Activated CD4-positive, alpha-beta T cell treated with anti-CD3 and anti-CD28 coated beads, Interleukin-2, amount 10 ng/mL, durations not matched to agents 7 days and 5 days (primary cell): ENCODE measurements at places on chromosomes 13 and 19. TPM values are rescaled to one million over a fixed set of nuclear protein-coding genes. Genes with fewer than 3 reads are reported as not detected.

Gene GPR12
- not detected for total RNA-seq

DNA sequence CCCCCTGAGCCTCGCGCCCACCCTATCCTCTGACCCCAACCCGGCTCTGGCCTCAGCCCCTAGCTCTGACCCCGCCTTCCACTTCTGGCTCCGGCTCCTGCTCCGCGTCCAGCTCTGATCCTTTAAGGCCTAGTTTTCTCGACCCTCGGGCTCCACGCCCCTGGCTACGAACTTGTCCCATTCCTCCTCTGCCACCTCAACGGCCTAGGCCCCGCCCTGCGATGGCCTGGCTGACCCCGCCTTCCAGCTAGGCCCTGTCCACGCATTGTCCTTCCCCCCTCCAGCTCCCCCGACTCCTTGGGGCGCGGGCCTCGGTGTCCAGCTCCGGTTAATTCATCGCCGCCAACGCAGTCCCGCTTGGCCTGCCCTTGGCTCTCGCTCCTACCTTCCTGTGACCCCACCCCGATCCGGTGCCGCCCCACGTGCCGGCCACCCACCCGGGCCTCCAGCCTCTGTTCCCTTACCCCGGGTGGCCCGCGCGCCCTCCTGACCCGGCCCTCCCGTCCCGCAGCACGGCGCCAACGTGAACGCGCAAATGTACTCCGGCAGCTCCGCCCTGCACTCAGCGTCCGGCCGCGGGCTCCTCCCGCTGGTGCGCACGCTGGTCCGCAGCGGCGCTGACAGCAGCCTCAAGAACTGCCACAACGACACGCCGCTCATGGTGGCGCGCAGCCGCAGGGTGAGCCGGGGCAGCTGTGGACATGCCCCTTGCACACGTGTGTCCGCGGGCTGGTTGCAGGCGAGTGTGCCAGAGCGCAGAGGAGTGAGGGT lies 9.4 kb downstream of the BCL3 start:
- no peak for DNase-seq

DNA sequence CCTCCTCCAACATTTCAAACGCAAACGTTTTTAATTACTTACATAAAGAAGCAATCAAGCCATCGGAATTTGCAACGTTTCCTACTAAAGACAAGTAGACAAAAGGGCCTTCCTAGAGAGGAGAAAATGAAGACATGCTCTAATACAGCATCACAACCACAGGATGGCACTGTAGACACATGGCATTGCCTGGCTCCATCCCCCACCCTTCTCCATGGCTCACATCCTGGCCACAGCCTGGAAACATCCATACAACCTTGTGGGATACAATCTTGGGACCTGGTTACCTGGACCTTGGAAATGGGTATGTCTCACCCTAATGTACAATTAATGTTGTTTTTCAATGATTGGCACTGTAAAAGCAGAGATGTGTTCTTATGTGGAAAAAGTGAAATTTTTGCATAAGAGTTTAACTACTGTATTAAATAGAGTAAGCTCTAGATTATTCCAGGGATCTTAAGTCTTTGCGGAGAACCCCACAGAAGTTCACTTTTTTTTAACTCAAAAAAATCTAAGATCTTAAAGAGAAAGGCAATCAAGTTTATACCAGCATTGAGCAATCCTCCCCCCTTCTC lies 21.5 kb downstream of the EBPL start:
- peak; percentile 30 for DNase-seq

Gene LRCH1
- 17.4 TPM for total RNA-seq

DNA sequence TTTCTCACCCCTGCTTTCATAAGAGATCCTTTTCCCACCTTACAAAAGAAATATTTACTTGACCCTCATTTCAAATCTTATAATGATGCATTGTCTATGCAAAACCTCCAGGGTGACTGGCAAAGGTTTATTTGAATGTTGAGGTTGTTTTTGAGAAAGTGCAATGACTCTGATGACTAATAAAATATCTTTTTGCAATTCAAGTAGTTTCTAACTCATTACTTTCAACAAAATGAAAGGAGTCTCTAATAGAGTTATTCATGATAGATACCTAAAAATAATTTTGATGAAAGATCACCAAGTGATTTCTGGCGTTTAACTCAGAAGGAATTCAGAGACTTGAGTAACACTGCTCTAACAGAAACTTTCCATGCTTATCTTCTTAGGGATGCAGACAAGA lies 144.2 kb downstream of the FOXO1 start:
- no peak for DNase-seq

DNA sequence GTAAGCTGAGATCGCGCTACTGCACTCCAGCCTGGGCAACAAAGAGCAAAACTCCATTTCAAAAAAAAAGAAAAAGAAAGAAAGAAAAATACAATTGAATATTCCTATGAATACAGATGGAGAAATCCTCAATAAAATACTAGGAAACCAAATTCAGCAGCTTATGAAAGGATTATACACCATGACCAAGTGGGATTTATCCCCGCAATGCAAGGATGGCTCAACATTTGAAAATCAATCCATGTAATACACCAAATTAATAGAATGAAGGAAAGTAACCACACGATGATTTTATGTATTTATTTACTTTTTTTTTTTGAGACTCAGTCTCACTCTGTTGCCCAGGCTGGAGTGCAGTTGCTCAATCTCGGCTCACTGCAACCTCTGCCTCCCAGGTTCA lies 19.5 kb upstream of the TM6SF2 start:
- DNase-seq: no peak

DNA sequence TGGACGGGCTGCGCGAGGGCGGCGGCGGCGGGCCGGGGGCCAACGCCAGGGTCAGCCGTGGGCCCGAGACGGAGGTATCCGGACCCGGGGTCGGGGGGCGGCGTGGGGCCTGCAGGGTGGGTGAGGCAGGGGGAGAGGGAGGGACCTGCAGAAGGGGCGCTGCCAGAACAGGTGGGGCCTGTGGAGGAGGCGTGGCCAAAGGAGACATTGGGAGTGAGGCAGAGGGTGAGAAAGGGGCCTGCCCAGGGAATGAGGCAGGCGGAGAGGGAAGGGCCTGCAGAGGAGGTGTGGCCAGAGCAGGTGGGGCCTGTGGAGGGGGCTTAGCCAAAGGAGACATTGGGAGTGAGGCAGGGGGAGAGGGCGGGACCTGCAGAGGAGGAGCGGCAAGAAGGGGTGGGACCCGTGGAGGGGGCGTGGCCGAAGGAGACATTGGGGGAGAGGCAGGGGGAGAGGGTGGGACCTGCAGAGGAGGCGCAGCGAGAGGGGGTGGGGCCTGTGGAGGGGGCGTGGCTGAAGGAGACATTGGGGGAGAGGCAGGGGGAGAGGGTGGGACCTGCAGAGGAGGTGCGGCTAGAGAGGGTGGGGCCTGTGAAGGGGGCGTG lies 4.2 kb downstream of the PRR36 start:
- DNase-seq: peak; percentile 56

DNA sequence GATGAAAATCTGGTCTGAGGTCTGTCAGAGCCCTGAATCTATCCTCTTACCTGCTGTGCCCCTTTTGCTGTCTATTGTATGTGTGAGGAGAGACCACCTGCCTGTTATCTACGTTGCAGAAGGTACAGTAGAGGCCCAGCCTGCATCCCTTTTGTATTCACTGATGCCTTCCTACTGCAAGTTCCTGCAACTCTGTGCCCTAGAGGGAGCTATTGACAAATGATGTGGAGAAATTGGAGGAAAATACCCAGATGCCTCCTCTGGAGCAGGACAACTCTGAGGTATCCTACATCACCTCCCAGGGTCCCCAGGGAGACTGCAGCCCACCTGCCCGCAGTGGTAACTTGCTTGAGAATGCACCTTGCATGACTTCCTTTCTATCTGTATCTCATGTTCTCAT lies 33.7 kb downstream of the SIAH3 start:
- DNase-seq: no peak

- DNase-seq: no peak
Measured at GRCh38 chr13:109728791-109729731, 57.3 kb downstream of the IRS2 start.

Gene OR7C1
- total RNA-seq: not detected
